Stimulated activated CD8-positive, alpha-beta memory T cell treated with anti-CD3 and anti-CD28 coated beads, Interleukin-12 subunit alpha, Interleukin-12 subunit beta, amount 100 ng/mL, for 1 hour (primary cell): ENCODE measurements at places on chromosomes 3 and 15.

- no peak for DNase-seq
Observed at GRCh38 chr15:101429646-101430045, 59.9 kb downstream of the PCSK6 start.

- DNase-seq, result no peak
Observed at GRCh38 chr3:27312044-27312668, 57.0 kb downstream of the NEK10 start.

DNA sequence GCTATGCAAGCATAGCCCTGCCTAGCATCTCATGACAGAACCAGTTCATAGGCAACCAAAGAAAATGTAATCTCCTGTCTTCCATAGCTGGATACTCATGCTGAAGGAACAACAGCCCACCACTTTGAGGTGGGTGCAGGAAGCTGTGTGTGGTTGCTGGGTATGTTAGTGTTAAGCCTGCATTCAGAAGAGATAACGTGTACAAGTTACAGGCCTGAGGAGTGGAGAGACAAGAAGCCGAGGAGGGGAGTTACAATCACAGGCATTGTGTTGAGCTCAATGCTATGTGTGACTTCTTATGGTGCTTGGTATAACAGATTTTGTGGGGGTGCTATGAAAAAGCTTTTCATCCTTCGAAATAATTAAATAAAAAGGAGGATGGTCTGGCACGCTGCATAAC lies 42.8 kb upstream of the SECISBP2L start:
- DNase-seq, result no peak

DNA sequence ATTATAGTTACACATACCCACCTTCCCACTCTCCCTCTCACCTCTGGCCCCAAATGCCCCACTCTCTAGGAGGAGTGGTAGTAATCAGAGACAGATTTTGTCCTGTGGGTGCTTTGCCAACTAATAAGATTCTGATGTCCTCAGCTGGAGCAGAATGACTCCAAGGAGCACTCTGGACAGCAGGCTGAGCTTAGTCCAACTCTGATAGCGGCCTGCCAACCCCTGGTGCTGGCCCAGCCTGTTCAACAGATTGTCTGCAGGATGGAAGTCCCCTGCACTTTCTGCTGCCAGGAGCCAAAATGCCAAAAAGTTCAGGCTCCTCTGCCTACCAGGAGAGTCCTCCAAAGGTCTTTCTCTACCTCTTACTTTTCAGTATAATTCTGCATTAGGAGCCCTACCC lies 160.5 kb upstream of the UMPS start:
- no peak for DNase-seq

GRCh38 chr3:45608885-45609284 lies 14.3 kb downstream of the LIMD1 start:
- DNase-seq, result no peak

DNA sequence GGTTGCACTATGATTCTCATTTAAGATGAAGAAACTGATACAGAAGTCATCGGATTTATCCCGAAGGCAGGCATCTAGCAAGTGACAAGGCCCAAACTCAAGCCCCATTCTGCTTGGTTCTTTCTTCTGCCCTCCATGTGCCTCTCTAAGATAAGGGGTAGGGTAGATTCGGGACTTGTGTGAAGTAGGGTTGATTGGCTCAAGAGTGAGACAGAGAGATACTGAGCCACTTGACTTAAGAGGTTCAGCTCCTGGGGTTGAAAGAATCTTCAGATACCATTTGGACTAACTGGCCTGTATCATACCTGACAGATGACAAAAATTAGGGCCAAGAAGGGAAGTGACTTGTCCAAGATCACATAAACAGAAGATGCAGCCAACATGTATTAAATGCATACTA lies 891 bp downstream of the RFT1 start:
- no peak for DNase-seq

DNA sequence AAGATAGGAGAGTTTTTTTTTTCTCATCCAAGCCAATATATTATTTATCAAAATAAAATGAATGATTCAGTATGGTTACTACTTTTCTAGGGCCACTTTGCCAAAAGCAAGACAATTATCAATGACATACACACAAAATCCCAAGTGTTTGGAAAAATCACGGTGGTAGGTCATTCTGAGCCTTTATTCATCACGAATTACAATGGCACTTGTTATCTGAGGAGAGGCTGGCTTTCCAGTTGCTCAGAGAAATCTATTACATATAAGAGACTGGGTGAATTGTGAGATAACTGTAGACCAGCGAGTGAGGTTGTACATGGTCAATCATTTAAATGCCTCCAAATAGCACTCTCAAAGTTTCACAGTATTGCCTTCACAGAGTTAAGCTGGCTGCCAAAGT lies 20.4 kb upstream of the FGF12 start:
- no peak for DNase-seq

DNA sequence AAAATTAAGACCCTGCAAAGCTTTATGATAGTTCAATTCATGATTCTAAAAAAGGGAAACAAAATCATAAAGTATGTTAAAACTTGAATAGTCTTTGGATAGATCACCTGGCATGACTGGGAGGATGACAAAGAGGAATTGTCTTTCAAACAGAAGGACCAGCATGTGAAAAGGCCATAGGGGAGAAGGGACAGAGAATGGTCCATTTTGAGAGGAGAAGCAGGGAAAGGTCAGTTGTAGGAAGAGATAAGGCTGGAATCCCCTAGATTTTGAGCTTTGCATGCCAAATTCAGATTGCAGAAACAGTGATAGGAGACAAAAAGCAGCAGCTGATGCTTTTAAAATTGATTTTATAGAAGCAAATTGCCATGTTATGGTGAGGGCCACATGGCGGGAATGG lies 12.7 kb downstream of the PROS1 start:
- DNase-seq, result no peak

DNA sequence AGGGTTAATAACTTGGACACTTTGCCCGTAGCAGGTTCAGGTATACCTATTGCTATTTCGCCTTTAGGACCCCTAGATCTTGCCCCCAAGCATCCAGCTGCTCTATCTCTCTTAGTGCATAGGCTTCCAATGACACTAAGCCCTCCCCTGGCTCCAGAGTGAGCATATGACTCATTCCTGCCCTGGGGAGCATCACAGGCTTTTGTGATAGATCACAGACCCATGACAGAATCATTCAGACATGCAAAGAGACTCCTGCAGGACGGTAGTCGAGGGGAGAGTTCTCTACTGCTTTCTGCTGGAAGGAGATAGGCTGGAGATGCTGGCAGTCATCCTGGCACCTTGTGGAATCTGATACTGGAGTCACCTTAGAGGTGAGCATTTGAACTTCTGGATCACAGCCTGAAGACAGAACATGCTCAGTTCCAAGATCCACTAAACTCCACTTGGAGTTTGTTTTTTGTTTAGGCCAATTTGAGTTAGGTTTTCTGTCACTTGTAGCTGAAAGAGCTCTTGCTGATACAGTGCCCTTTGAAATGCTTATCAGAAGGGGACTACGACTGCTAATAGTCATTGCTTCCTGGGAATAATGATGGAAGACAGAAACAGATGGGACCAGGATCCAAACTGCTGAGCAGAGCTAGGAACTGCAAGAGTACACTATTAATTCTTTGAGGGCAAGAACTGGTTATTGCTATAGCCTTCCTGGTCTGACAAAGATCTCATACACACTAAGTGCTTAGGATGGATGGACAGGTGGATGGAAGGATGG lies 11.0 kb downstream of the LYSMD2 start:
- DNase-seq, result no peak

DNA sequence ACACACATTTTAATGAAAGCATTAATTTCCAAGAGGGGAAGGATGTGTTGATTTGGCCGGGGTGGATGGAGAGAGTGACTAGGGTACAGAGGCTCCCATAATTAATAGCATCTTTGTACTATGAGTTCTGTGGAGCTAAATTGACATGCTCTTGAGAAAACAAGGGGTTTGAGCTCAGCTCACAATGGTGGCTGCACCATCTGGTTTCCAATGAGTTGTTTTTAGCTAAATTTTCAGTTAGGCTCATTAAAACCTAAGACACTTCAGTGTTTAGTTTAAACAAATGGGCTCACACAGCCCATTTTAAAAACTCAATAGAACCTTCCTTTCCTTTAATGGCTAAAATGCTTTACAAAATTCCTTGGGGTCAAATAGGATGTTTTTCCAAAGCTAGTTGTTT lies 199.7 kb downstream of the TNIK start:
- DNase-seq, result no peak

- no peak for DNase-seq
Observed at GRCh38 chr15:51103330-51103729, 8.6 kb upstream of the TNFAIP8L3 start.

DNA sequence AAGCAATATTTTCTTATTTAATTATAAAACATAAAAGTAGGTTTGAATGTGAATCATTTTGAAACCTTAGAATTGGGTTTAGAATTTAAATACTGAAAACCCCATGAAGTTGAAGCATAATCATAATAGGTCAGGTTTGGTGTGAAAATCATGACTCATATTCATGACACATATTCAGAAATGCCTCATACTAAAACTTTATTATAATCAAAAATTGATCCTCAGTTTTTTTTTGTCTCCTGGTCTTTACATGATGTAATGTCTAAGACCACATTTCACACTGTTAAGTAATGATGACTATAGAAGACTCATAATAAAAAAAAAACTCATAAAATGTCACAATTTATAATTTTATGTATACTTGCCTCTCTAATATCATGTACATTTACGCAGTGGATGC lies 190.4 kb downstream of the FOXP1 start:
- DNase-seq, result no peak

DNA sequence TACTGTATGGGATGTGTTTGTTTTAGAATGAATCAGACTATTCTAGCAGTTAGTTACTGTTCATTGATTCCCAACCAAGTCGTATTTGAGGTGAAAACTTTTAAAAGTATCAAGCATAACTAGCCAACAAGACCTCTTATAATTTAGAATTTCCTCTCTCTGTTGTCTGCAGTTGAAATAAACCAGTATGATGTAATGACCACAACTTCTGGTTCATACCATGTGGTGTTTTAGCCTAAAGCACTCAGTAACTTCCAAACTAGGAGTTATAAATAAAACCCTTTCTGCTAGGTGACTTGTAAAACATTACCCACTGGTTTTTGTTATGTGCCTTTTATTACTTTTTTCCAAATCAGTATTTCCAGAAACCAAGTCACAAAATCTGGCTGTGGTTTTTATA lies 19.8 kb upstream of the P2RY12 start:
- no peak for DNase-seq

- DNase-seq, result no peak
Observed at GRCh38 chr3:182138393-182138792, 426.7 kb downstream of the SOX2 start.

DNA sequence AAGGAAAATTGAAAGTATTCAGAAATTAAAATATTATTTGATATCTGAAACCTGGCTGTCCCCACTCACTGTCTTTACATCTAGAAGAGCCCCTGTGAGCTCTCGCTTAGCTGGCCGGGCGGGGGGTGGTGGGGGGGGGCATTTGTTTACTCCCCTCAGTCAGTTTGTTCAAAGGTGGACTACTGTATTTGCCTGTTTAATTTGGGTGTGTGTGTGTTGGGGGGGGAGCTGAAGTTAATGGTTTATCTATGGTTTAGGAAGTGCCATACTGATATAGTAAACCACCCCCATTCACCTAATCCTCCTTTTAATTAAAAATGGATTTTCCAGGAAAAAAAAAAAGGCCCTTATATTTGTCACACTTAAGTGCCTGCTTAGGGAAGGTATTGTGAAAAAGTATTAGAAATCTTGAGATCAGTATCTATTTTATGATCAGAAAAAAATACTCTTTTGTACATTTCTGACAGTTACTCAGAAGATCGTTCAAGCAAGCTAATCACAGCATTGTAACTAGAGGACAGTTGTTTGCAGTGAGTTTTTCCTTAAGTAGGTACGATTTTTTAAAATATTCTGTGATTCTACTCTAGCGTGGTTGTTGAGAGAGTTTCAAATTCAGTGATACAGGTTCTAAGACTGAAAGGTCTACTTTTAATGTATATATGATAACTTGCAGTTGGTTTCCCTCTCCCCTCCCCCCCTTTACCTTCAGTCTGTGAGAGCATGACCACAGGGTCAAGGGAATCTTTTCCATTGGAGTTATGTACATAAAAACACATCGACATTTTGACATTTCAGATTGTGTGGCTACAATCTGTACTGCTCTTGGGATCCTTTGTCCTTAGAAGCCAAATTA lies 8.5 kb downstream of the NR2F2 start:
- no peak for DNase-seq

DNA sequence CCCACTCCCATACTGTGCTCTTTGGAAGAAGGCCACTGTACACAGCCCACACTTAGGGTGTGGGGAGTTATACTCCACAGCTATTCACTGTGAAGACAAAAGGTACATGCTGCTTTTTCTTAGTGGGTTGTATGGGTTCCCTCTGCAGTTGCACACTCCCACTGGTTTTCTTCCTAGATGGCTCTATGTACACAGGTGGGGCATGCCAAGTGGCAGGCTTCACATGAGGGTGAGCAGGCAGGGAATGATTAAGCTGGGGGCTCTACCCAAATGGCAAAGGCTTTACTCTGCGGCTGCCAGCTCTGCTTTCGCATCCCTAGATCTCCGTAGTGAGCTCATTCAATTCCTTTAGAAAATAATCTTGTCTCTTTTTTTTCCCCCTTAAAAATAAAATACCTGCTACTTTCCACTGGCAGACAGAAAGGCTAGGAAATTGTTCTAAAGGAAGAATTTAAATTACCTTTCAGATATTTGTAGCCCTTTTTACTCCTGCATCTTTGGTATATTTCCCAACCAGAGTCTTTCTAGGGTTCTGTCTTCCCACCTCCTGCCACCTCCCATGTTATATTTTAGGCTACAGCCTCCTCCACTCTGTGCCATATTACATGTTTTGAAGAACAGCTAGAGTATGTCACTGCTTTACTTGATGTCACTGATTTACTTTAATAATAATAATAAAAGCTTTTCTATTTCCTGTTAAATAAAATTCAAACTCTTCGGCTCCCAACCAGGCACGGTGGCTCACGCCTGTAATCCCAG lies 8.2 kb downstream of the LARP6 start:
- no peak for DNase-seq

- no peak for DNase-seq
Observed at GRCh38 chr3:114178770-114179368, at the start of gene DRD3. Gene DRD3 (minus strand): TSS chr3:114179052. CDS start chr3:114171992, 7,060 bp downstream.

GRCh38 chr3:53525765-53526703 lies 31.6 kb downstream of the CACNA1D start:
- no peak for DNase-seq

DNA sequence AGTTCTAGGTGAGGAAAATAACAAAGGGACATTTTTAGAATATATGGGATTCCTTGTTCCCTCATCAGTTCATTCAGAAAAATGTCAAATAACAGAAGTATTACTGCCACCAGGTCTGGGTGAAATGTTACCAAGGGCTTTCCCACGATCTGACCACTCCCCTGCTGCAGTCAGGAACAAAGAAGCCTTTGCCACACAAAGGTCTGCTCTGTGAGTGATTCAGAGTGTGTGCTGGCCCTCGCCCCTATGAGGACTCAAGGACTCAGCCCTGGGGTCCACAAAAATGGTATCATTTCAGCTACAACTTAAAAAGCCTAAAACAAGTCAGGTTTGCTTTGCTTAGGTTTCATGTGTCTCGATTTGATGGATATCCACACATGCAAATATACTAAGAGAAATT lies 5.0 kb downstream of the MKRN3 start:
- no peak for DNase-seq

- DNase-seq, result no peak
Observed at GRCh38 chr15:26640601-26641000, 132.3 kb downstream of the GABRB3 start.

- DNase-seq, result no peak
Observed at GRCh38 chr3:63639806-63640205, 12.7 kb upstream of the SNTN start.

- no peak for DNase-seq
Observed at GRCh38 chr15:100009372-100009771, 276.1 kb upstream of the LYSMD4 start.
